Psoas muscle (tissue), 8 donors: ENCODE measurements at places on chromosomes 11 and 22. TPM values are rescaled to one million over a fixed set of nuclear protein-coding genes. Genes with fewer than 3 reads are reported as not detected.

Gene LARGE1
- 65.8 TPM for total RNA-seq

Gene MICAL2
- total RNA-seq, result 14.0 TPM

Gene TMEM135
- 16.9 TPM for total RNA-seq

Gene KCNJ1
- not detected for total RNA-seq

Gene C1QTNF5
- total RNA-seq, result 5.3 TPM
